NCI-H526 (cell line): ENCODE measurements at places on chromosomes 6 and 20.
A peak's percentile ranks its signal among the peaks of the same experiment; 100 is the strongest.

- DNase-seq = peak; percentile 33
Observed at GRCh38 chr6:109381061-109381746, 1.1 kb downstream of the CD164 start.

- no peak for DNase-seq
Observed at GRCh38 chr6:17341117-17341805, 52.1 kb upstream of the CAP2 start.

DNA sequence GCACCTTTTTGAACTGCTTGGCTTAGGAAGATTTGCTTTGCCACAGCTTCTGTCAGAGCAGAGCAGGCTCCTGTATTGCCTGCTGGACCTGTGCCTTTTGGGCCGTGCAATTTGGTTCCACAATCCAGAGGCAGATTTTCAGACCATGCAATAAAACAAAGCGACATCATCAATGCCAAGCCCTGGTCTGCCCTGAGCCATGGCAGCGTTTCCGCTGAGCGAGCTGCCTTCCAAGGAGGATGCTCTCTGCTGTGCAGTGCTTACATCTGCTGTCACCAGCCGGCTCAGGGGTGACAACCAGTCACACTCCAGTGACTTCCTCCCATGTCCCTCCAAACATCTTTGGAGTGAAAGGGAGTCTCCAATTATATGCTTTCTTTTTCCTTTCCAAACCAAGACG, 282.2 kb downstream of the CDH26 start:
- DNase-seq = no peak

DNA sequence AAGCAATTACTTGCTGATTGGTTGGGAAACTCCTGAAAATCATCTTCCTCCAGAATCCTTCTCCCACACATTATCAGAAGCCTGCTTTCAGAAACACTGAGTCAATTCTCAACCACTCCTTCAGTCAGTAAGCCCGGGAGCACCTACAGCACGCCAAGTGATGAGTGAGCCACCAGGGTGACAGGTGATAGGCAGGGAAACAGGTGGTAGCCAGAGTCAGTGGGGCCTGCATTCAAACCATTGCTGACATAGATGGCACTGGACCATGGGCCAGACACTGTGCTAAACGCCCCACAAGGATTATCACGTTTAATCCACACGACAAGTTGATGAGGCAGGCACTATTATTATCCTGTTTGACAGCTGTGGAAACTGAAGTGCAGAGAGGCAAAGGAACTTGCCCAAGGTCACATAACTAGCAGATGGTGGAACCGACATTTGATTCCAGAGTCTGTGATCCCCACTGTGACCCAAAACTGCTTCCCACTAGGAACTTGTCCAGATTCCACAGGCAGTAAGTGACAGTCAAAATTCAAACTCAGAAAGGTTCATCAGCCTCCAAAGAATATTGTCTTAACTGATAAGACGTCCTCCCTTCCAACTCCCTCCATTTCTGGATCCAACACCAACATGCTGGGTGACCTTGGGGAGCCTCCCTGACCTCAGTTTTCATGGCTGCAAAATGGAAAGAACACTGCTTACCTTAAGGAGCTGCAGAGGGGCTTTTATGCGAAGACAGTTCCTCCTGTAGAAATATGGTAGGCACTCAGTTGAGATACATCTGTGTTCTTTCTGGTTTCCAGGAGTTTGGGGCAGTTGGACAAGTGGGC, 23.9 kb upstream of the TOP1 start:
- DNase-seq = no peak

GRCh38 chr6:156949376-156949775, 172.2 kb downstream of the ARID1B start:
- DNase-seq = no peak

GRCh38 chr6:2140438-2141128, 104.8 kb downstream of the GMDS start:
- no peak for DNase-seq

DNA sequence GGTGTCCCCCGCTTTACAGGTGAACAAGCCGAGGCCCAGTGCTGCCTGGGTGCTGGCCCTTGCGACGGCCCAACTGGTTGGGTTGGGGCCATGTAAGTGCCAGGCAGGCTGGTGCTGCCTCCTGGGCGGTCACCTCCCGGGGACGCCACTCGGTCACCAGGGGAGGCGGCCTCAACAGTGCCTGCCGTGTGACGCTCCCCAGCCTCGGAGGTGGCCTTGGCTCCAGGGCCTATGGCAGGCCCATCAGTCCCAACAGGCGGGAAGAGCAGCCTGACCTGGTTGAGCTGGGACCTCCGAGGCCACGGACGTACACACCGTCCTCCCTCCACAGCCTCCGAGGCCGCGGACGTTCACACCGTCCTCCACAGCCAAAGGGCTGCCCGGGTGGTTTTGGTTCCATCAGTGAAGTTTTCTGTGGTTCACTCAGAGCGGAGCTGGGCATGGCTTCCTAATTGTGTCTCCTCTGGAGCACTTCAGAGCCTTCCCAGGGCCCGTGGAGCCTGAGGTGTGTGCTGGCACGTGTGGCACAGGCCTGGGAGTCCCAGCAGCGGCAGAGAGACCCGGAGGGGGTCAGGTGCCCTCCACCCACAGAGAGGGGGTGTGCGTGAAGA, 19.3 kb upstream of the SLCO4A1 start:
- DNase-seq = peak; percentile 63

- DNase-seq = no peak
Observed at GRCh38 chr6:136737374-136737844, 54.9 kb downstream of the MAP3K5 start.

DNA sequence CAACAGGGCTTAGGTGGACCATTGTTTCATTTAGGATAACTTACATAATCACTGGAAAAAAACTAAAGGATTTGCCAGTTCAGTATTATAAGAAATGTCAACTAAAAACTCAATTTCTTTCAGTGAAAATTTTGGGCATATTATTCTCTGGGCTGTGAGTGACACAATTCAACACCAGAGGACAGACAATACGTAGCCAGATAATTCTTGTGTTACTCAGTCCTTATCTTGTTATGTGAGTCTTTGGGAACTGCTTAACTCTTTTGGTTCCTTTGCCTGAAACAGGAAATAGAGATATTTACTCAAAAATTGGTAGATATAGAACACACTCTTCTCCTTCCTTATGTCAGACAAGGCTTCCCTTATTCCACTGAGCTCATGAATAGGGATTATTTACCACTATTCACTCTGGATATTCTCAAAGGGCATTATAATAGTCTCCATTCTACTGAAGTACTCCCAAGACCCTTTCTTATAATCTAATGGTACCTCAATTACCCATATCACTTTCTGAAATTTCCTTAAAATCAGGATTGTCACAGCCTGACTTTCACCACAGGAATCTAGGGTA, 4.9 kb upstream of the BEND6 start:
- DNase-seq = no peak

DNA sequence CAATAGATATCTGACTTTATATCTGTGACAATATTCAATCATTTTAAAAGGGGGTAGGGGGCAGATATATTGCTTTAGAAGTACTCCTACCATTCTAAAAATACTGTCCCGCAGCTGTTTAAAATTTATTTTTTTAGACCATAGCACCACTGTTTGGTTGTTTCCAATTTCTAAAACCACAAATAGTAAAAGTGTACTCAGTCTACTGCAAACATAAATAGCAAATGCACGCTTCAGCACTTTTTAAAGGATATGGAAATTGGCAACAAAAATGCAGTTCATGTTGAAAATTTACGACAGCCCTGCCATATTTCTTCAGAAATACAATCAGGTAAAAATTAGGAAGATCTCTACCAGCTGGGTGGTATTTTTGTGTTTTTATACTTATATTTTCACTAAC, 132.0 kb upstream of the RUNX2 start:
- peak; percentile 15 for DNase-seq

DNA sequence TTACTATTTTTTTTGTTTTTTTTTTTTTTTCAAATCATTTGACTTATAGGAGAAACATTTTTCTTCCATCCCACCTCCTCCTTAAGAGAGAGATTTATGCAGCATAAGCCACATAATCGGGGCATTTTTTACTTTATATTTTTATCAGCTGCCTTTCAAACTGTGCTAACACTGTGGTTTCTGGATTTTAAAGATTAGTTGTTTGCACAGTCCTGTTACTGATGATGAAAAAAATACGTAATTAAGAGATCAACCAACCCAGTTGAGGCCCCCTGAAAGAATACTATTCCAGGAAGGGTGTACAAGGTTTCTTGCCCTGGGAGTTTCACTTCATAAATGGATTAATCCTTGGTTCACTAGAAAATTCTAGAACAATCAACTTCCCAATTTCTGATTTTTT, 68.3 kb downstream of the MMS22L start:
- DNase-seq = no peak

GRCh38 chr6:5302220-5302946, 41.1 kb downstream of the FARS2 start:
- DNase-seq = no peak

DNA sequence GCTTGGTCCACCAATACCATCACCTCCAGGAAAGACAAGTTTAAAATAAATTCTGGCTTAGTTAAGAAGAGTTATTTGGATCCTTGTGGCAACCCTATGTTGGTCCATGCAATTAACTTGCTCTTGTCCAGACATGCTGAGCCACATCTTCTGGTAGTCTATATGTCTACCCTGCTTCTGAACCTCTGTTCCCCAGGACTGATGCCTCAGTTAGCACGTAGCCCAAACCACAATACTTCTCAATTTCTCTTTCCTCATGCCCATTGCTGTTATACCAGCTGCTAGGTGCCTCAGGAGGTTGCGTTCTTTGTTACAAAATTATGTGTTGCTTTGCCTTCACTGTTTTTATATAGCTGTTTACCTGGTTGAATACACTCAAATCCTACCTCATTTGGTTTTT, 116.4 kb upstream of the KCNQ5 start:
- DNase-seq = no peak

DNA sequence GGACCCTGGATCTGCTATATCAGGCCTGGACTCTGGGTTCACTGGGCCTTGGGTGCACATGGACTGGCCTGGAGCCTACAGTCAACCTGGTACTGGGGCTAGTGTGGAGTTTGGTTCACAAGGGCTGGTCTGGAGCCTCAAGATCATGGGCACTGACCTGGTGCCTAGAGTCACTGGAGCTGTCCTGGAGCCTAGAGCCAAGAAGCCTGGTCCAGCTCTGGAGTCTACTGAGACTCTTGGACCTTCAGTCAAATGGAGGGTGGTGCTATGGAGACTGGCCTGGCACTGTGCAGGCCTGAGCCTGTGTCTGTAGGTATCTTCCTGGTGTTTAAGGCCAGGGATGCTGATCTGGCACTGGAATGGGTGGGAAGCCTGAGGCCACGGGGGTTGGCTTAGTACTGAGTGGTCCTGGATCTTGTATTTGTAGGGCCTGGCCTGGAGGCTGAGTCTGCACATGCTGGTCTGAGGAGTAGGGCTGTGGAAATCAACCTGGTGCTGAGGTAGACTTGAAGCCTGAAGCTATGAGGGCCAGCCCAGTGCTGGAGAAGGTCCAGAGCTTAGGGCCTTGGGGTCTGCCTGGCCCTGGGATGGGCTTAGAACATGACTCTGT, 16.5 kb upstream of the WFDC9 start:
- DNase-seq = no peak

DNA sequence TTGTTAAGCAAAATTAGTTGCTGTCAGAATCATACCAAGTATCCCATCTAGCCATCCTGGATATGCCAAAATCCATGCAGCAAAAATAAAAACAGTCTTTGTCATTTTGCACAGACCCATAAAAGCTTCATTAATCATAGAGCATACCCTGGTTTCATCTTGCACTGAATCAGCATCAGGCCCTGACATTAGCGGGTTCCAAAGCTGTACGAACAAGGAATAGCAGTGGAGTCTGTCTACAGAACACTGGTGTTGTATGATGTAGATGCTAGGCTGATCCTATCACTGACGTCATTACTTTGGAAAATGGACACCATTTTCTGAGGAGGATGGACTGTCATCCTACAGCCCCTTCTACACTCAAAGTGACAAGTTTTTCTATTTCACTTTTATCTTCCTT, 315.6 kb downstream of the ESR1 start:
- no peak for DNase-seq

GRCh38 chr6:71199736-71200135, 88.9 kb upstream of the OGFRL1 start:
- no peak for DNase-seq
